ENCODE measurements at places on chromosomes 4 and X. TPM values are rescaled to one million over a fixed set of nuclear protein-coding genes. Genes with fewer than 3 reads are reported as not detected.

Gene MYOZ2
- total RNA-seq: 0.24 TPM

Gene TMPRSS11D
- not detected for total RNA-seq

Gene IRF2
- total RNA-seq: 18.0 TPM

Gene STBD1
- 7.2 TPM for total RNA-seq

Gene PLAC1
- total RNA-seq: 0.61 TPM

Gene HSFX4
- total RNA-seq: not detected

Gene EREG
- 0.14 TPM for total RNA-seq

Gene FAM9B
- not detected for total RNA-seq

Gene FAM3A
- total RNA-seq: 20.9 TPM

Gene CXCL11
- 5.8 TPM for total RNA-seq

Gene CCDC110
- total RNA-seq: 1.2 TPM

Gene TRO
- 83.9 TPM for total RNA-seq

Gene DUX4
- total RNA-seq: not detected

Gene PTCHD1
- total RNA-seq: 0.14 TPM

Gene EGFL6
- total RNA-seq: not detected

Gene ADH7
- total RNA-seq: not detected

Gene RADX
- 3.0 TPM for total RNA-seq

Gene FGF13
- 5.1 TPM for total RNA-seq

Gene F9
- total RNA-seq: not detected

Gene WWC2
- total RNA-seq: 62.6 TPM

Gene HPGD
- total RNA-seq: 0.20 TPM

Gene PDZD4
- total RNA-seq: 9.9 TPM
